ENCODE measurements at places on chromosomes 5 and 9.

GRCh38 chr5:172429201-172429940, 25.0 kb downstream of the SH3PXD2B start:
- H3K4me1 ChIP-seq, result no peaks in the 10 kb centered on the region
- DNase-seq, result no peak
- no peaks in the 10 kb centered on the region for H3K36me3 ChIP-seq
- no peak overlapping the region for H3K27ac ChIP-seq
- no peak overlapping the region for H3K4me3 ChIP-seq

- no peaks in the 10 kb centered on the region for H3K27me3 ChIP-seq
- H3K36me3 ChIP-seq, result peaks cover 52% of the 10 kb centered on the region
- H3K4me3 ChIP-seq, result no peak overlapping the region
- DNase-seq, result no peak
- H3K27ac ChIP-seq, result no peak overlapping the region
These were observed 19.6 kb downstream of the FBXO38 start for GRCh38 chr5:148403344-148403743.

- H3K36me3 ChIP-seq, result no peaks in the 10 kb centered on the region
- DNase-seq, result no peak
- no peak overlapping the region for H3K4me3 ChIP-seq
These were observed 131.4 kb upstream of the BOD1 start for GRCh38 chr5:173747876-173748275.

GRCh38 chr9:104074876-104075275, 19.2 kb upstream of the SMC2 start:
- no peak overlapping the region for H3K4me3 ChIP-seq
- no peaks in the 10 kb centered on the region for H3K36me3 ChIP-seq
- no peaks in the 10 kb centered on the region for H3K4me1 ChIP-seq
- DNase-seq, result no peak

- no peak overlapping the region for H3K4me3 ChIP-seq
- no peak for DNase-seq
- peaks cover 4% of the 10 kb centered on the region for H3K27me3 ChIP-seq
- no peak overlapping the region for H3K27ac ChIP-seq
- H3K4me1 ChIP-seq, result peaks cover 31% of the 10 kb centered on the region
These were observed 12.1 kb downstream of the CDHR2 start for GRCh38 chr5:176561259-176561658.

All from CD8-positive, alpha-beta memory T cell (primary cell).